ENCODE measurements at places on chromosomes 12 and 14.

- no peak for DNase-seq
These were observed 2.3 kb downstream of the ABCC9 start for GRCh38 chr12:21938879-21939278.

DNA sequence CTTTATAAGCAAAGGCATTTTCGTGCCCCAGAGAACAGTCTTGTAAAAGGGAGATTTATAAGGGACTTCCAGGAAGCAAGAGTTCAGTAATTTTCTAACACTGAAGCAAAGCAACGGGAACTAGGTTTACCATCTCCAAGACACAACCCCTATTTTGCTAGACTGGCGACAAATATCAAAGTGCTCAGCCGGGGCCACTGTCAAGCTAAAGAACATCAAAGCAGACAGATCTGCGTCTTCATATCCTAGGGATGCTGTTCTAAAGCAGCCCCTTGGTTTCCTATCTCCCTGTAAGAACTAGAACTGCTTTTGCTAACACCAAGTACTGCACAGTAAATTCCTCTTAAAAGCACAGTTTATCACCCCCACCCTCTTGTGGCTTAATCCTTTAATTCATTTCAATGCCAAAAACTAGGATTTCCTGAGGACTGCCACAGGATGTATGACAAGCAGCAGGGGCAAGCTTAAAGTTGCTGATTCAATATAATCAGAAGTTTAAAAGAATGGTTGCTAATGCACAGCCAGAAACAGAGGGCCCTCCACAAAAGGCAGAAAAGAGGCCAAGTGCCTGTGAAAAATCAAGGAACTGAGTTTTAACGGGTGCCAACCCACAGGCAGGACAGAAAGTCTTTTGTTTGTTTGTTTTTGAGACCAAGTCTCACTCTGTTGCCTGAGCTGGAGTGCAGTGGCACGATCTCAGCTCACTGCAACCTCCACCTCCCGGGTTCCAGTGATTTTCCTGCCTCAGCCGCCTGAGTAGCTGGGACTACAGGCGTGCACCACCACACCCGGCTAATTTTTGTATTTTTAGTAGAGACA lies 44.0 kb upstream of the ISM2 start:
- no peak for DNase-seq

GRCh38 chr14:53328841-53329240 lies 175.7 kb upstream of the DDHD1 start:
- no peak for DNase-seq

GRCh38 chr12:131592972-131593371 lies 117.9 kb upstream of the SFSWAP start:
- no peak for DNase-seq

GRCh38 chr12:77629141-77629540 lies 201.6 kb upstream of the NAV3 start:
- no peak for DNase-seq

- DNase-seq = no peak
These were observed 52.0 kb downstream of the RASSF9 start for GRCh38 chr12:85784096-85784720.

DNA sequence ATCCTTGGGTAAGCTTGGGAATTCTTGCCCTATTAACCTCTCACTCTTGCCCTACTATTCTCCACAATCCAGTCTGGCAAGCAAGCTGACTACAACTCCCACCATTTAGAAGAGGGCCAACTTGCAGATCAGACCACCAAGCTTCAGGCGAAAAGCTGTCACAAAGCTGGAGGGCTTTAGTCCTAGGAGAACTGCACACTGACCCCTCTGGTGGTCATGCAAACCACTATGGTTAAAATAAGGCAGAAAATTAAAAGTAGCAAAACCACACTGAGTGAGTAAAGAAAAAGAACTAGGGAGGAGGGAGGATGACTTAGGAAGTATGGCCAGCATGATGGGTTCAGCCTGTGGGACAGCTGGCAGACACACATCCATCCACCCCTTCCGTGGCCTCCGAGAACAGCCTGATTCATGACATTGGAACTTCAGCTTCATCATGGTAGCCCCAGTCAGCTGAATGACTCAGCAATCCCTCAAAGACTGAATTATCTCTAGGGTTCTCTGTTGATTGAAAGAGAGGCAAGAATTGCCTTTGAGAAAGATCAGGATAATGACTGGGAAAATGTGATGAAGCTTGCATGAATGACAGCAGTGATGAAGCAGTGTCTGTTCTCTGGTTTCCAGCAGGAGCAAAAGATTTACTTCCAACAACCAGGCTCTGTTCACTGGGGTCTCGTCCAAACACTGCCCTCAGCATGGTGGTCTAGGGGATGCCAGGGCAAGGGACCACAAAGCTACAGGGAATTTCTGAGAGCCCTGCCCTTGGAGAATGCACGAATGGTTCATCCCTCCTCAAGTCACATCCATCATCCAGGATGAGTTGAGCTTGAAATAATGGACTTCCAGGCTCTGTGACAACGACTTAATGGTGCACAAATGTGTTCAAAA lies 24.4 kb downstream of the PITPNM2 start:
- no peak for DNase-seq

DNA sequence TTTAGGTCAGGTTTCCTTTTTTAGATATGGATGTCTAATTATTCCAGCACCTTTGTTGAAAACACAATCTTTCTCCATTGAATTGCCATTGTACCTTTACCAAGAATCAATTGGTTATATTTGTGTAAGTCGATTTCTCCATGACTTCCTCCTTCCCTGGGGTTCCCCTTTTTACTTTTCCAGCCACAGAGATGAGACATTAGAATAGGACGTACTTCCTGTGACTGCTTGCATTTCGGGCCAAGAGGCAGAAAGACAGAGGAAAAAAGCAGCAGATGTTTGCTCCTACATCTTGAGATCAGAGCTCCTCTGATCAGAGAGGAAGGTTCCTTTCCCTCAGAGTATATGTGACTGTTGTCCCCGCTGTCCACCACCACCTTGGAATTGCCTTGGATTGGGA lies 453.7 kb upstream of the RGS6 start:
- DNase-seq = no peak

GRCh38 chr14:34502545-34503225 lies 36.8 kb downstream of the EAPP start:
- no peak for DNase-seq

- no peak for DNase-seq
These were observed 6.9 kb upstream of the TUBA1A start for GRCh38 chr12:49195736-49196135.

- no peak for DNase-seq
These were observed 53.5 kb downstream of the PIWIL1 start for GRCh38 chr12:130391186-130391585.

GRCh38 chr12:13924286-13924685 lies 57.1 kb downstream of the GRIN2B start:
- DNase-seq = no peak

- no peak for DNase-seq
These were observed 46.8 kb upstream of the PCED1B start for GRCh38 chr12:47032644-47033043.

GRCh38 chr12:18242380-18243089 lies 18.8 kb upstream of the PIK3C2G start:
- DNase-seq = no peak

GRCh38 chr12:41905073-41905758 lies 239.5 kb downstream of the GXYLT1 start:
- no peak for DNase-seq

- DNase-seq = no peak
These were observed 20.1 kb downstream of the TPCN1 start for GRCh38 chr12:113241191-113242025.

GRCh38 chr12:69687390-69687789 lies 11.7 kb downstream of the BEST3 start:
- DNase-seq = no peak

- no peak for DNase-seq
These were observed 40.9 kb upstream of the NOS1 start for GRCh38 chr12:117402363-117402762.

- DNase-seq = no peak
These were observed 2.8 kb downstream of the SLC2A13 start for GRCh38 chr12:40103043-40103442.

- DNase-seq = no peak
These were observed 6.2 kb downstream of the C1QL4 start for GRCh38 chr12:49330631-49331379.

DNA sequence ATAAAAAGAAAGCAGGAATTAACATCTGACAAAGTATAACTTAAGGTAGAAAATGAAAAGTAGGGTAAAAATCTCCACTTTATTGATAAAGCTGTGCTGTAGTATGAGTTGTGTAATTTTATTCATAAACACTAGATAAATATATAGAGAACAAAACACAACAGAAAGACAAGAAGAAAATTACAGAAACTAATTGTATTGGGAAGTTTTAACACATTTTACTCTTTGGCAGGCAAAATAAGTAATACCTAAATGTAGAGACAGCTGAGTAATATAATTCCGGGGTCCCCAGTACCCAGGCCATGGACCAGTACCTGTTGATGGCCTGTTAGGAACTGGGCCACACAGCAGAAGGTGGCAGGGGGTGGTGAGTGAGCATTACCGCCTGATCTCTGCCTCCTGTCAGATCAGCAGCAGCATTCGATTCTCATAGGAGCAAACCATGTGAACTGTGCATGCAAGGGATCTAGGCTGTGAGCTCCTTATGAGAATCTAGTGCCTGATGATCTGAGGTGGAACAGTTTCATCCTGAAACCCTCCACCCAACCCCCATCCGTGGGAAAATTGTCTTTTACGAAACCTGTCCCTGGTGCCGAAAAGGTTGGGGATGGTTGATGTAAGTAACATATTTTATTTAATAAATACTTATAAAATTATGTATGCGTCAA lies 84.4 kb upstream of the ETV6 start:
- no peak for DNase-seq

- no peak for DNase-seq
These were observed 39.9 kb upstream of the PTHLH start for GRCh38 chr12:28012333-28012918.

GRCh38 chr12:16076970-16077522 lies 165.9 kb downstream of the DERA start:
- DNase-seq = no peak

- no peak for DNase-seq
These were observed 2.1 kb downstream of the PRPH start for GRCh38 chr12:49296836-49297694.

GRCh38 chr12:122889761-122890520 lies 6.0 kb downstream of the VPS37B start:
- DNase-seq = no peak

- DNase-seq = no peak
These were observed 41.4 kb downstream of the PRPF40B start for GRCh38 chr12:49664591-49665239.

DNA sequence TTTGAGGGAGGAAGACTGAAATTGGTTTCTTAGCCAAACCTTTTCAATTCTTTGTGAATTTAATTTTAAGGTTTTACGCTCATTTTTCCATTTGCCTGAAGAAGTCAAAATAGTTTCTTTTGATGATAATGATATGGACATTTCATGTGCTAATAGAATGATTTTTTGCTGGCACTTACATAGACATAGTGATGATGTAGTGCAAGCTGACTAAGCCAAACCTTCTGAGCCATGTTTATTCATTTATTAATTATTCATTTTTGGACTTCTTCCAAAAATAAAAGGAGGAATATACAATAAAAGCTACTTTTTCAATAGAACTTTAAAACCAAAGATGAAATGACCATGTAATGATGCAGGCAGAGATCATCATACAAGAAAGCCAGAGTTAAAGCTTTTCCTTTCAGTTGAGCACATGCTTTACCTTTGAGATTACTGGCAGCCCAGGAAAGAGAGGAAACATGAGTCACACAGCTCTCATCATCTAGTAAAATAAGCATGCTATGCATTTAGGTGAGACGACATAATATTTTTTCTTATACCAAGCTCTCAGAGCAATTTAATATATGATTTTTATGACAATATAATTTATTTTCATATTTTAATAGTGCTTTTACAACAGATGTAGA lies 24.8 kb downstream of the KCNA1 start:
- no peak for DNase-seq

DNA sequence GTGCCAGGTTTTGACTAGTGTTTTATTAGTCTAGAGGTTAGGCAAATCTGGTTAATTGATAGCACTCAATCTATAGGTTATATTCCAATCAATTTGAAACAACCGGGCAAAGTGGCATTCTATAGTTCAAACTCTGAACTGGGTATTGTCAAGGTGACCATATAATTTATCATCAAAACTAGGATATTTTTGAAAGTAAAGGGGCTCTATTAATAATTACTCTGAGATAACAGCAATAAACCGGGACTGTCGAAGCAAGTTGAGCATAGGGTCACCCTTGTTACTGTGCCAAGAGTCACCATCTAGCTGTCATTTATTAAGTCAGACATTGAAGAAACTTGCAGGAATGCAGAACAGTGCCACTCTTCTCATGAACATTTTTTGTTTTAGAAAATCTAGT lies 321.2 kb downstream of the RAD51B start:
- no peak for DNase-seq

DNA sequence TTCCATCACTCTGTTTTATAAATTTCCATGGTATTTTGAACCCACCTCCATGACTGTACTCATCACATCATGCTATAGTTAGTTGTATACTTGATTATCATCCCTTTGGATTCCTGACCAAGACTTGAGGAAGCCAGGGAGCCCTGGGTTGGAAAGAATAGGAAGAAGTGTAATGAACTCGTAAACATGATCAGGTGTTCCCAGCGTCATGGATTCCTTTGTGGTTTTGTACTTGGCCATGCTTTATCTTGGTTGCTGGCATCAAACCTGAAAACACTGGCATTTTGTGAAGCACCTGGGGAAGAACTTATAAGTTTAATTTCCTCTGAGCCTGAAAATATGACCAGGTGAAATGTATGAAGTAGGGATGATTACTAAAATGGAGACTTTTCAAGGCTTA lies 76.4 kb downstream of the CHST11 start:
- no peak for DNase-seq

DNA sequence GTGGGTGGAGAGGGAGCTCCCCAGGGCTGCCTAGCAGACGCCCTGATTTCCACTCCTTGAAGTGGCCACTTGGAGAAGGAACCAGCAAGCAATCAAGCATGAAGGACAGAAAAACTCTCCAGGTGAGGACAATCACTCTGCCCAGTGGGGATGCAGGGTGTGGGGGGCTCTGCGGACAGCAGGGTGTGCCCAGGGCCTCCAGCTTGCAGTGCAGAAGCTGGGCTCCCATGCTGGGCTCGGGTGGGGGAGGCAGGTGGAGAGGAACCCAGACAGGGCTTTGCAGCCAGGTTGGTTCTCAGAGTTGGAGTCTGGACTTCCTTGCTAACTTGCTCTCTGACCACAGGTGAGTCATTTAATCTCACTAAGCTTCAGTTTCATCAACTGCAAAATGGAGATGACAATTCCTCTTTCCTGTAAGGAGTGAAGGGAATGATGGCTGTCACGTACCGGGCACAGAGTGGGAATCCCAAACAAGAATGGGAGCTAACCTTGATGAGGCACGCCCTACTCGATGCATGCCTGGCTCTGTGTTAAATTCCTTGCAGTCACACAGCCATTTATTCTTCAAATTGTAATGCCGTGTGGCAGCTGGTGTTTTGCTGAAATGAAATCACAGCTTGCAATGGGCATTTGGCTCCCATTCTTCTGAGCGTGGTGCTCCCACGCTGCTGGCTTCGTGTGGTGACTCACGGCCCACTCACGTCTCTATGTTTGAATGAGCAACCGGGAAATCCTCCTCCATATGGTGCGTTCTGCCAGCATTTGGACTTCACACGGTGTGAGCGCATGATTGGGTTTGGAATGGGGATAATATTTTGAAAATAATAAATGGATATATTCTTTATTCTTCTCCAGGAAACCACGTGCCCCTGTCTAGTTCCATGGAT lies 75.2 kb downstream of the PRIMA1 start:
- DNase-seq = no peak

Data from stimulated activated CD8-positive, alpha-beta memory T cell treated with anti-CD3 and anti-CD28 coated beads, Interleukin-2, amount 100 ng/mL, for 1 hour (primary cell).